ENCODE measurements at places on chromosomes 2 and 18. TPM values are rescaled to one million over a fixed set of nuclear protein-coding genes. Genes with fewer than 3 reads are reported as not detected.

Gene TXNDC2
- total RNA-seq, result not detected

Gene KLHL29
- 3.3 TPM for total RNA-seq

Gene MROH2A
- 1.3 TPM for total RNA-seq

Gene SOX11
- total RNA-seq, result not detected

Gene INPP5D
- 7.1 TPM for total RNA-seq

Gene LINC00305
- not detected for total RNA-seq

Gene TWIST2
- 10.4 TPM for total RNA-seq

Gene LRRTM4
- not detected for total RNA-seq

Gene BOK
- total RNA-seq, result 32.1 TPM

Gene MEP1B
- not detected for total RNA-seq

Gene TMEM37
- total RNA-seq, result 37.2 TPM

Data from thyroid gland (tissue), 4 donors.